ENCODE measurements at places on chromosomes 5 and 9.

DNA sequence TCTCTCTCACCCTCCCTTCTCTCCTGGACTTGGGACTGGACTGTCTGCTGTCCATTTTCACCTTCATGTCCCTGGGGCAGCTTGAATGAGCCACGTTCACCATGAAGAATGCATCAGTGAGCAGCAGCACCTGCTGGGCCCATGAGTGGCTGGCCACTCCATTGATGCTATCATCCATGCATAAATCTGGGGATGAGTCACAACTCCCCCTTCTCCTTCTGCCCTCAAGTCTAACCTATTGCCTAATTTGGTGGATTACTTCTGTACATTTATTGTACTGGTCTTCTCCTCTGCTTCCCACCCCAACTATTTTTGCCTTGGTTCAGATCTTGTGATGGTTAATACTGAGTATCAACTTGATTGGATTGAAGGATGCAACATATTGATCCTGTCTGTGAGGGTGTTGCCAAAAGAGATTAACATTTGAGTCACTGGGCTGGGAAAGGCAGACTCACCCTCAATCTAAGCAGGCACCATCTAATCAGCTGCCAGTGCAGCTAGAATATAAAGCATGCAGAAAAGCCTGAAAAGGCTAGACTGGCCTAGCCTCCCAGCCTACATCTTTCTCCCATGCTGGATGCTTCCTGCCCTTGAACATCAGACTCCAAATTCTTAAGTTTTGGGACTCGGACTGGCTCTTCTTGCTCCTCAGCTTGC is 46.7 kb downstream of the GDNF start:
- DNase-seq: no peak

- no peak for DNase-seq
These were observed 79.4 kb downstream of the NLN start for GRCh38 chr5:65801352-65801783.

DNA sequence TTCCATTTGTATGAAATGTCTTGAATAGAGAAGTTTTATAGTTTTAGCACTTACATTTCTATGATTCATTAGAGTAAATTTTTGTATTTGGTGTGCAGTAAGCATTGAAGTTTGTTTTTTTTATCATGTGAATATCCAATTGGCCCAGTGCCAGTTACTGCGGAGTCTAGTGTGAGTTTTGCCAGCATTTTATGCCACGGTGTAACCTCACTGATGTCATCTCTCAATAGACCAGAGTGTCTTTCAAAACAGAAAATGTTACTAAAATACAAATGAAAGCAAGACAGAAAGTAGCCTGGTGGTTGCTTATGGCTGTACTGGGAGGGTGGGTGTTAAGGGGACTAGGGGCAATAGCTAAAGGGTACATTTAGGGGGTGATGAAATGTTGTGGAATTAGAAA is 62.8 kb downstream of the IPPK start:
- no peak for DNase-seq

DNA sequence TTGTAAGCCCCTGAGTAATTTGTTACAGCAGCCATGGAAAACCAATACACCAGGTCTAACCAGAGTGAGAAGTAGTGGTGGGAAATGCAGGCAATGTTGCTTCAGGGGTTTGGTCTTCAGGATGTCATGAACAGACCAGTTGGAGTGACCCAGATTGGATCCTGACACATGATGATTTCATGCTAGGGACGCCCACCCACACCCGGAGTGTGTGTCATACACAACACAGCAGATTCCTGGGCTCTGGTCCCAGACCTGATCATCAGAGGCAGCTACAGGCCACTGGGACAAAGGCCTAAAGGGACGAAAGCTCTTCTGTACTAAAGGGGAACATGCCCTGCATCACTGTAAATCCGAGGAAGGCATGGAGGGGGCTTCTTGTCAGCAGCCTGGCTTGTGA is 194.2 kb downstream of the NSG2 start:
- no peak for DNase-seq

DNA sequence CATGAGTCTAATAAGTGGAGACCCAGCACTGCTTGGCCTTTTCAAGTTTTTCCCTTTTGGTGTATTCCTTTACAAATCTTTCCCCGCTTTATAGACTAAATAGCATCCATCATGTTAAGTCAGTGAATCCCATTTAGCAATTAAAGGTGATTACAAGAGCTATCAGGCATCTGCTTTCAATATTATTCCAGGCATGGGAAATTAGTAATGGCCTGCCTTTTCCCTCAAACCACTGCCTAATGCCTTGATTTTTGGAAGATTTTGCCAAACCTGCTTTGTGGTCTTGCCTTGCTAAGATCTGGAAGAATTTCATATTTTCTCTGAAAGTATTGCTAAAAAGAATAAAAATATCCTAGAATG is 102.8 kb upstream of the GNA14 start:
- DNase-seq: no peak

DNA sequence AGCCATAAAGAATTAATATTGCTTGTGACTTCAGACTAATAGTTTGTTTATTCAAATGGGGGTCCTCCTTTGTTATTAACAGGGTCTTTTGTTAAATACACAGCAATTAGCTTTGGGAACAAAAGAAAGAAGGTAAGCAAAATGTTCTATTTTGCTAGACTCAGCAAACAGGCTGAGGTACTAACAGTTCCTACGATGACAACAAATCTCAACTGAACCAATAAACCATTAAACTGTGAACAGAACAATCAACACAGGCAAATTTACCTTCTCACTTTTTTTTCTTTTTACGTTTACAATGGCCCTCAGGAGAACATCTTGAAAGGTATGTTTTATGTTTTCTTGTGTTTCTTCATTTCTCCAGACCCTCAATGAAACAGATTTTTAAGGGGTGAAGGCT is 207.2 kb downstream of the NFIB start:
- DNase-seq: no peak

DNA sequence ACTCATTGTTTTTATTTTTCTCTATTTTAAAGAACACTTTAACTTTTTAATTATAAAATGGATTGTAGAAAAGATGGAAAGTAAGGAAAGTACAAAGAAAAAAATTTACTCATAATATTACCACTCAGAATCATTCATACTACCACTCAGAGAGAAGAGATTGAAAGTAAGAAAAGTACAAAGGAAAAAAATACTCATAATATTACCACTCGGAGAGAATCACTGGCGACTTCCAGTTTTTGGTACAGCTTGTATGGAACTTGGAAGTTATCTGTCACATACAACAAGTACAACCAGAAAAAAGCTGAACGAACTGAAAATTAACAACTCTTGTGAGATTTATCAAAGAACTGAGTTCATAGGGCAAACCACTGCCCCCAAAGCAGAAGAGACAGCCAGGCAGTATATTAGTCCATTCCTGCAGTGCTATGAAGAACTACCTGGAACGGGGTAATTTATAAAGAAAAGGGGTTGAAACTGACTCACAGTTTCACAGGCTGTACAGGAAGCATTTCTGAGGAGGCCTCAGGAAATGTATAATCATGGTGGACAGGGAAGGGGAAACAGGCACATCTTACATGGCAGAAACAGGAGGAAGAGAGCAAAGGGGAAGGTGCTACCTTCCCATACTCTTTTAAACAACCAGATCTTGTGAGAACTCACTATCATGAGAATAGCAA is 183.9 kb downstream of the SMARCA2 start:
- no peak for DNase-seq

GRCh38 chr5:73792687-73793320 is 166.8 kb downstream of the ARHGEF28 start:
- peak; percentile 70 for DNase-seq

- DNase-seq: no peak
These were observed 479.4 kb downstream of the NR2F1-AS1 start for GRCh38 chr5:93101661-93102060.

DNA sequence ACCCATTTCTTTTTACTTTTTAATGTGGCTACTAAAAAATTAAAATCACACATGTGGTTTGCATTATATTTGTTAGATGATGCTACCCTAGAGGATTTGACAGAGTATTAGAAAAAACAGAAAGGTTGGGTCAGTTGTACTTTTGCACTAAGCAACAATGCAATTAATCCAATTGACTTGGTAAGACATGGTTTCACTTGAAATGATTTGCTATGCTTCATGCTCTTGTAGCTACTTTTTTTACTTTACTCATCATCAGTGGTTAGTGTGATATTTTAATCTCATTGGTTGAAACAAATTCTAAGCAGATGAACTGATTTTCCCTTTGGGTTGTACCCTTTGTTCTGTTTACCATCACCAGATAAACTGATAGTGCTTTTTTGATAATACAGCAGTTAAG is 39.4 kb downstream of the HMHB1 start:
- no peak for DNase-seq

GRCh38 chr5:60020457-60020856 is 126.9 kb upstream of the PDE4D start:
- DNase-seq: no peak

GRCh38 chr9:125360601-125361000 is 99.0 kb downstream of the GAPVD1 start:
- no peak for DNase-seq

- no peak for DNase-seq
These were observed 61.7 kb upstream of the IFNK start for GRCh38 chr9:27462434-27462833.

- DNase-seq: no peak
These were observed 548.7 kb downstream of the TUSC1 start for GRCh38 chr9:25129537-25129936.

GRCh38 chr5:146589028-146589345 is 73.0 kb upstream of the GPR151 start:
- DNase-seq: no peak

- DNase-seq: no peak
These were observed 101.1 kb downstream of the RGS3 start for GRCh38 chr9:113564498-113565237.

DNA sequence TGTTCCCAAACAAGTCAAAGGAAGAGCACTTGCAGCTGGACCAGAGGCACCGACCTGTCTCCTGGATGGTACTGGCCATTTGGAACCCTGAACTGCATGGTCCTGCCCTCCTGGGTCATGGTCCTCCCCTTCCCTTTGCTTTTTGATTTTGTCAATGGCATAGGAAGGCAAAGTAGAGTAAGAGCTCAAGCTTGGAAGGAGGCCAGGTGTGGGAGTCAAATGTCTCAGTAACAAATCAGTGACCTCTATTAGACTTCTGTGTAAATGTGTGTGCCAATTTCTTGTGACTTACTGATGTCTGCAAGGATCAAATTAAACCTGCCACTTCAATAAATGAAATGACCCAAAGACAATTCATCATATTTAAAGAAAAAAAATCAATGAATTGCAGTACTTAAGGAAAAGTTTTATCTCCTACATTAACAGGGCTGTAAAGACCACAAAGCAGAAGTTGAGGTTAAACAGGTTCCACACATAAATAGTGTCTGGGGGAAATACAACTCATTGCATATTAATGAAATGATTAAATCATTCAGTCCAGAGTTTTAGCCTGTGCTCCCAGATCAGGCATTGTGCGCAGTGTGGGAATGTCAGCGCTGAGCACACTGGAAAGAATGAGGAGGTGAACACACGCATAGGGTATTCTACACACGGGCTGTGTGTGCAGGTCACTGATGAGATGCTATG is 32.7 kb downstream of the OSMR start:
- DNase-seq: no peak

DNA sequence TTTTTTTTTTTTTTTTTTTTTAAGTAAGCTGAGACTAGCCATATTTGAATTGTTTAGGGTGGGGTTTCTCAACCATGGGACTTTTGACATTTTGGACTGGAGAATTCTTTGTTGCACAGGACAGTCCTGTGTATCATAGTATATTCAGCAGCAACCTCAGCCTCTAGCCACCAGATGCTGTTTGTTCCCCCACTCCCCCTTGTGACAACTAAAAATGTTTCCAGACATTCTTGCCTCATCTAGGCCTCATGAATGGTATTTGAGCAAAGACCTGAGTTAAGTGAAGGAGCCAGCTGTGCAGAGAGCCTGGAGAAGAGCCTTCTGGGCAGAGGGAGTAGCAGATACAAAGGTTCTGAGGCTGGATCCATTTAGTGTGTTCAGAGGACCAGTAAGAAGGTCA is 155.9 kb downstream of the SGCD start:
- DNase-seq: no peak

- DNase-seq: no peak
These were observed 73.7 kb downstream of the GADD45G start for GRCh38 chr9:89678396-89679015.

DNA sequence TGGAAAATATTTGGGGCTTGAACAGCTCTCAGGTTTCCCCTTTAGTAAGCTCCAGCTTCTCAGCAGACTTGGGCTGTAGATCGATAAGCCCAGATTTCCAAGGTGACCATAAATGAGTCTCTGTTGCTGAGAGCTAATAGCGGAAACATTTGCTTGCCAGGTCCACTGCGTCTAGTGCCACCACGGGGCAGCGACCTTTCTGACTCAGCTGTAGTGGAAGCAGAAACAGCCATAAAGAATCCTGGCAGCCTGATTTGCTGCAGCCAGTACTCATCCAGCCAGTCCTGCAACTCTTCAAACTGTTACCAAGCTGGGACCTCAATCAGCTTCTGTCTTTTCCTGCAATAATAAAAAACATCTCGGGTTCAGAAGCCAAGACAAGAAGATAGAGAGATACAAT is 241.7 kb downstream of the DOCK8 start:
- no peak for DNase-seq

- no peak for DNase-seq
These were observed 93.0 kb upstream of the DAB2 start for GRCh38 chr5:39517800-39518199.

GRCh38 chr9:128162215-128163026 is 2.4 kb downstream of the BBLN start:
- DNase-seq: no peak

GRCh38 chr9:123395689-123396511 is 39.9 kb downstream of the CRB2 start:
- DNase-seq: no peak

DNA sequence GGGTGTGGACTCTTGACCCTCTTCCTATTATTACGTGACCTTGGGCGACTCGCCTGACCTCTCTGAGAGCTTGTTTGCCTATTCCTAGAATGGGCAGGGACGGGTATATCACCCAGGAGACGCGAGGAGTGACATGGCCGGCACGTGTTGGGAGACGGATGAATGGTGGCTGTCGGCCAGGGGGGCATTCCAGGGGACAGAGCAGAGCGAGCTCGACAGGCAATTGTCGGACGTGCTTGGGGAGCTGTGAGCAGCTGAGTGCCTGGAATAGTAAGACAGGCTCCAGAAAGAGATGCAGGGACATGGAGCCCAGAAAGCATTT is 29.3 kb upstream of the UNC5A start:
- no peak for DNase-seq

GRCh38 chr9:105835721-105836120 is 141.4 kb downstream of the TMEM38B start:
- no peak for DNase-seq

- DNase-seq: no peak
These were observed 3.4 kb upstream of the ZBTB5 start for GRCh38 chr9:37468620-37469019.

DNA sequence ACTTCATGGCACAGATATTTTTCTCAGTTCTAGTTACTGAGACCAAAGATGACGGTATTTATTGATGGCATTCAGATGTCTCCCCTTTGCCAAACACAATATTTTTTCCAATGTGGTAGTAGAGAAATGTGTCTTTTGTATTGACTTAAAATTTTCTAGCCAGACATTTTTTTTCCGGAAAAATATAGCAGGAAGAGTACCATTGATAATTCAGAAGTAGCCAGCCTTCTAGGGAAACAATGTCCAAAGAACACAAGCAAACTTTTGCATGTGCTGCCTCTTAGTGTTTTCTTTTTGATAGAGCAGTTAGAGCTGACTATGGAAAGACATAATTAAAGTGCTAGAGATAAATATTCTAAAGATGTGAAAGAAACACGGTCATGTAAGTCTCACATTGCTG is 231.4 kb downstream of the MARCHF11 start:
- DNase-seq: no peak

All from stimulated activated CD4-positive, alpha-beta T cell treated with anti-CD3 and anti-CD28 coated beads, Interleukin-4, amount 100 ng/mL, for 24 hours (primary cell).